ENCODE measurements at places on chromosomes 1 and 21. TPM values are rescaled to one million over a fixed set of nuclear protein-coding genes. Genes with fewer than 3 reads are reported as not detected.
A peak's percentile ranks its signal among the peaks of the same experiment; 100 is the strongest.

DNA sequence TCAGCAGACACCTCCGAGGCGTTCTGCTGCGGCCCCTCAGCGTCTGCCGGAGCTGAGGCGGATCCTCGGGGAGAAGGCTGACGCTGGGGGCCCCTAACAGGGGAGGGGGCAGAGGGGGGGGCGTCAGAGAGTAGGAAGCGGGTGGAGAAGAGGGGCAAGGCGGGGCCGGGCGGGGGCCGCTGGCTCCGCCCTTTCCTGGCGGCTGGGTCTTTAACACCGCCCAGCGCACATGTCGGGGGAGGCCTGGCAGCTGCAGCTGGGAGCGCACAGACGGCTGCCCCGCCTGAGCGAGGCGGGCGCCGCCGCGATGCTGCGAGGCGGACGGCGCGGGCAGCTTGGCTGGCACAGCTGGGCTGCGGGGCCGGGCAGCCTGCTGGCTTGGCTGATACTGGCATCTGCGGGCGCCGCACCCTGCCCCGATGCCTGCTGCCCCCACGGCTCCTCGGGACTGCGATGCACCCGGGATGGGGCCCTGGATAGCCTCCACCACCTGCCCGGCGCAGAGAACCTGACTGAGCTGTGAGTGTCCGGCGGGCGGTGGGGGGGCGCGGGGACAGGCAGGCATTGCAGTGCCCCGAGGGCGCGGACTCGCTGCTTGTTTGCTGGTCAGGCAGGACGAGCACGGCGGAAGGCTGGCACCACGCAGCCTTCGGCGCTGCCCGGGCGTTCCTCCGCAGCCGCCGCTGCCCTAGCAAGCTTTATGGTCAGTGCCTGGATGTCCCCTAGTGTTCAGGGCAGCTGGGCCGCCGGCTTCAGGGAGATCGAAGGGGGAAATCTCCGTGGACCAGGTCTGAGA is at the start of gene NTRK1:
Gene NTRK1 (plus strand): TSS at position 238 of the 796 bp plus-strand sequence. CDS start 70 bp downstream, at position 308.
- H3K4me1 ChIP-seq, result peaks cover 59% of the 10 kb centered on the region
- DNase-seq, result peak; percentile 64
- no peaks in the 10 kb centered on the region for H3K36me3 ChIP-seq
- peaks cover 71% of the 10 kb centered on the region for H3K27me3 ChIP-seq
- peak within 1 kb of the TSS; percentile 74 for H3K4me3 ChIP-seq
- H3K27ac ChIP-seq, result no peak within 1 kb of the TSS

- H3K27ac ChIP-seq, result no peak overlapping the region
- peaks cover 27% of the 10 kb centered on the region for H3K36me3 ChIP-seq
- peaks cover 20% of the 10 kb centered on the region for H3K4me1 ChIP-seq
- peaks cover 22% of the 10 kb centered on the region for H3K27me3 ChIP-seq
- H3K4me3 ChIP-seq, result no peak overlapping the region
These were observed 2.8 kb upstream of the ZNF678 start for GRCh38 chr1:227560393-227561173.

- H3K27ac ChIP-seq, result no peak overlapping the region
- no peak for DNase-seq
- no peaks in the 10 kb centered on the region for H3K27me3 ChIP-seq
- no peak overlapping the region for H3K4me3 ChIP-seq
- H3K36me3 ChIP-seq, result no peaks in the 10 kb centered on the region
- H3K4me1 ChIP-seq, result no peaks in the 10 kb centered on the region
These were observed 169.3 kb downstream of the GRIK3 start for GRCh38 chr1:36864823-36865601.

DNA sequence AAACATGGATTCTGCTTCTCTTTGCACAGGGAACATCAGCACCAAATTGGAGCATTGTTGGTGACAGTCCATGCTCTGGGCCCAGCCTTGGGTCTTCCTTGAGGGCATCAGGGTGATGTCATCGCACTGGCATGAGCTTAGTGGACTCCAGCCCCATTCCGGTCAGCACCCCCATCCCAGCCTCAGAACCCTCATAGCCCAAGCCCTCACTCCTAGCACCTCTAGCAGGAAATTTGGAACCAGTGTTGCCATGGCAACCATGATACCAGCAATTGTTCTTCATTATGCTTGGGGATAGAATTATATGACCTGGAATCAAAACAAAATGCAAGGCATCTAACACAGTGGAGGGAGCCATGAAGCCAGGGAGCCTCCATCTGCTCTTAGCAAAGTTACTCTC is 83.1 kb downstream of the VWA5B1 start:
- no peaks in the 10 kb centered on the region for H3K4me1 ChIP-seq
- no peak for DNase-seq
- no peak overlapping the region for H3K27ac ChIP-seq
- H3K36me3 ChIP-seq, result no peaks in the 10 kb centered on the region
- peaks cover 28% of the 10 kb centered on the region for H3K27me3 ChIP-seq

DNA sequence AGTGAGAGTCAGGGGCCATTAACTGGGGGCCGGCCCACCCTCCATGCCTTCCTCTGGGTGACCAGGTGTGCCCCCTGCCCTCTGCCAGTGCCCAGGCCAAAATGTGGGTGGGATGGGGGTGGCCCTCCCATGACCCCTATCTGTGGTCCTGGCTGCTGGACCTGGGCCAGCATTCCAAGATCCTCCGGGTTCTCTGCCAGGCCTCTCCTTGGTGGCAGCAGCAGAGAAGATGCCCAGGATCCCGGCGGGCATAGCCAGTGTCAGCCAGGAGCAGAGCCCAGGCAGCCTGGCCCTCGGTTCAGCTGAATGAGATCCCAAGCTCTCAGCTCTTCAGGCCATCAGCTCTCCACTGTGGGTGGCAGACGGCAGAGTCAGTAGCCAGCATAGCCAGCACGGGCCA is 31.3 kb upstream of the ACTRT2 start:
- H3K4me1 ChIP-seq, result no peaks in the 10 kb centered on the region
- no peaks in the 10 kb centered on the region for H3K36me3 ChIP-seq
- H3K27me3 ChIP-seq, result no peaks in the 10 kb centered on the region
- H3K4me3 ChIP-seq, result no peak overlapping the region
- H3K27ac ChIP-seq, result no peak overlapping the region
- DNase-seq, result no peak

DNA sequence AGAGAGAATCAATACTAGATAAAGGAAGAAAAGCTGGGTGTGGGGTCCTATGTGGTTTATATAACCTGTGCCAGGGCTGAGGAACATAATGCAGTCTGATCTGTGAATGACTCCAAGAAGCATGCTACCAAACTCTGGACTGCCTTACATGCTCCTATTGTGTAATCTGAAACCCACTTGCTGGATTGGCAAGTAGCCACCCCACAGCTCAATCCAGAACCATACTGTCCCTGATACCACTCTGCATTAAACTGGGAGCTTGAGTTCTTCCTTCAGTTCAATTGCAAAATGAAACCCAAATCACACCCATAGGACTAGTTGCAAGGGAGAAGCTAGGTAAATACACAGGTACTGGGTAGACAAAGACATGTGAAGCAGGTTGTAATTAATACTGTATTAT is 115.4 kb upstream of the NEGR1 start:
- no peak overlapping the region for H3K4me3 ChIP-seq
- no peaks in the 10 kb centered on the region for H3K36me3 ChIP-seq
- H3K27ac ChIP-seq, result no peak overlapping the region
- H3K27me3 ChIP-seq, result no peaks in the 10 kb centered on the region
- DNase-seq, result no peak
- no peaks in the 10 kb centered on the region for H3K4me1 ChIP-seq

ARL8A gene
- 63.8 TPM for total RNA-seq

RPAP2 gene
- 36.5 TPM for total RNA-seq

GRCh38 chr1:54585181-54586066 is 37.4 kb downstream of the ACOT11 start:
- H3K4me1 ChIP-seq, result no peaks in the 10 kb centered on the region
- no peaks in the 10 kb centered on the region for H3K36me3 ChIP-seq
- no peaks in the 10 kb centered on the region for H3K27me3 ChIP-seq
- H3K27ac ChIP-seq, result no peak overlapping the region
- DNase-seq, result no peak

DNA sequence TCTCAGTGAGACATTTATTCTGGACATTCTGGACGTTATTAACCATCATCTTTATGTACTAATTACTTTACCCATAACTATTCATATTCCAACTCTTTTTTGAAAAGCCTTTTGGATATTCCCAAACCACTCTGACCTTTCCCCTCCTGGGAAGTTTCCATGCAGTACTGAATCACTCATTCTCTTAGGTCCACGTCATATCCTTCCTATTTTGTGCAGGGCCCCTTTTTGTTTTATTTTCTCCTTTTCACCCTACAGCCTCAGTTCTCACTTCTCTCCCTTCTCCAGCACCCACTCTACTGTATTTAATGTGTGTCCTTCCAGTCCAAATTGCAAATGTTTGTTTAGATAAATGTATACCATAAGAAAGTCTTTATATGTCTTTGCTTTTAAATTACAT is 16.4 kb upstream of the ATP1A1 start:
- no peaks in the 10 kb centered on the region for H3K36me3 ChIP-seq

DNA sequence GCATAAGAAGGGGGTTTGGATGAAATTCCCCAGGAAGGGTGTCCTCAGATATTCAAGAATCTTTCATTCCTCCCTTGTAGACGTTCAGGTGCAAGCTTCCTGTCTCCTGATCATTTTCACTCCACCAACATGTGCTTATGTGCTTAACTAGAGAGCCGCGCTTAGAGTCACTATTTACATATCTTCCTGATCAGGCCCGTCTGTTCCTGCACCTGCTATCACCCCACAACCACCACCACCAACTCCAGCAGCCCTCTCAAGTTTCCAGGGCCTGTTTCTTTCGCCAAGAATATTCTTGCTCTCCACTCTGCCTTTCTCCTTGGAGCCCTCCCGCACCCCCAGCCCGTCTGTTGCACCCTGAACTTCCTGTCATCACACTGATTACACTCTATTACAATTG is 113.4 kb downstream of the SPSB1 start:
- no peak overlapping the region for H3K27ac ChIP-seq
- DNase-seq, result no peak

LAX1 gene
- total RNA-seq, result 22.7 TPM

DNA sequence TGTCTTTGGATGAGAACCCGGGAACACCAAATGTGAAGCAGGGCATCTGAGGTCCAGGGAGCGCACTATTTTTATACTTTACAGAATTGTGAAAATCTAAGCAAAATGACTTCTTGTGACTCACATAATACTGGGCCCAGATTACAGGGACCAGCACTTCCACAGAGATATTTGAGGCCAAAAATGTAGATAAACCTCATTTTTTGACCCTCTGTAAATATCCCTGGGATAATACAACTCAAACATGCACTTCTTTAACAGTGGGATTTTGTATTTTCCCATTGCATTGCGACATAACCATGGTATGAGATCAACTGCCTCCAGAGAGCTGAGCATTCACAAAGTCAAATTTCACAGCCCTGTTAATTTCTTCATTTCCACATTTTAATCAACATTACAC is 289.4 kb upstream of the ADGRL4 start:
- H3K4me3 ChIP-seq, result no peak overlapping the region
- no peak for DNase-seq
- no peaks in the 10 kb centered on the region for H3K36me3 ChIP-seq
- no peak overlapping the region for H3K27ac ChIP-seq

- no peak overlapping the region for H3K4me3 ChIP-seq
- H3K4me1 ChIP-seq, result peaks cover 20% of the 10 kb centered on the region
- H3K27me3 ChIP-seq, result peaks cover 12% of the 10 kb centered on the region
- H3K36me3 ChIP-seq, result no peaks in the 10 kb centered on the region
- no peak overlapping the region for H3K27ac ChIP-seq
These were observed 4.9 kb downstream of the C1orf198 start for GRCh38 chr1:230863449-230863848.

E2F2 gene
- 98.9 TPM for total RNA-seq

GRCh38 chr1:18908911-18909771 is 6.8 kb upstream of the ALDH4A1 start:
- H3K4me3 ChIP-seq, result no peak overlapping the region
- H3K36me3 ChIP-seq, result peaks cover 43% of the 10 kb centered on the region
- DNase-seq, result no peak
- no peak overlapping the region for H3K27ac ChIP-seq
